Diencephalon (tissue), 1 donor: ENCODE measurements at places on chromosomes 6 and 20. TPM values are rescaled to one million over a fixed set of nuclear protein-coding genes. Genes with fewer than 3 reads are reported as not detected.

The HLA-DOB gene
- not detected for total RNA-seq

The SMOC2 gene
- 9.2 TPM for total RNA-seq

The TTK gene
- 10.1 TPM for total RNA-seq

The LST1 gene
- 6.0 TPM for total RNA-seq

The FITM2 gene
- 15.5 TPM for total RNA-seq

The KIF25 gene
- total RNA-seq, result not detected

The TNF gene
- 0.23 TPM for total RNA-seq

The TMEM239 gene
- total RNA-seq, result not detected

The RAD21L1 gene
- not detected for total RNA-seq

The HLA-DRA gene
- 8.5 TPM for total RNA-seq

The DEFB132 gene
- total RNA-seq, result not detected

The EPB41L1 gene
- 133 TPM for total RNA-seq

The FAXC gene
- total RNA-seq, result 44.8 TPM

The POM121L2 gene
- total RNA-seq, result not detected

The MYT1 gene
- 11.3 TPM for total RNA-seq

The TUBB2B gene
- total RNA-seq, result 2,535 TPM

The CST2 gene
- not detected for total RNA-seq

The SLC17A1 gene
- total RNA-seq, result not detected

The MUCL3 gene
- total RNA-seq, result not detected

The PERP gene
- 1.2 TPM for total RNA-seq

The PACSIN1 gene
- 13.6 TPM for total RNA-seq

The CST1 gene
- total RNA-seq, result not detected

The HMGCLL1 gene
- total RNA-seq, result 62.5 TPM

The PCNA gene
- total RNA-seq, result 51.9 TPM

The HLA-DMB gene
- total RNA-seq, result 2.3 TPM

The SLC17A2 gene
- total RNA-seq, result not detected

The C6orf118 gene
- 23.5 TPM for total RNA-seq

The UTRN gene
- total RNA-seq, result 78.2 TPM

The C20orf141 gene
- not detected for total RNA-seq

The LCA5 gene
- total RNA-seq, result 20.5 TPM

The SLC35F1 gene
- 121 TPM for total RNA-seq

The ANKRD66 gene
- total RNA-seq, result 3.5 TPM

The DEFB124 gene
- not detected for total RNA-seq

The TMC2 gene
- 3.5 TPM for total RNA-seq
